ENCODE measurements at places on chromosomes 12 and 14.

DNA sequence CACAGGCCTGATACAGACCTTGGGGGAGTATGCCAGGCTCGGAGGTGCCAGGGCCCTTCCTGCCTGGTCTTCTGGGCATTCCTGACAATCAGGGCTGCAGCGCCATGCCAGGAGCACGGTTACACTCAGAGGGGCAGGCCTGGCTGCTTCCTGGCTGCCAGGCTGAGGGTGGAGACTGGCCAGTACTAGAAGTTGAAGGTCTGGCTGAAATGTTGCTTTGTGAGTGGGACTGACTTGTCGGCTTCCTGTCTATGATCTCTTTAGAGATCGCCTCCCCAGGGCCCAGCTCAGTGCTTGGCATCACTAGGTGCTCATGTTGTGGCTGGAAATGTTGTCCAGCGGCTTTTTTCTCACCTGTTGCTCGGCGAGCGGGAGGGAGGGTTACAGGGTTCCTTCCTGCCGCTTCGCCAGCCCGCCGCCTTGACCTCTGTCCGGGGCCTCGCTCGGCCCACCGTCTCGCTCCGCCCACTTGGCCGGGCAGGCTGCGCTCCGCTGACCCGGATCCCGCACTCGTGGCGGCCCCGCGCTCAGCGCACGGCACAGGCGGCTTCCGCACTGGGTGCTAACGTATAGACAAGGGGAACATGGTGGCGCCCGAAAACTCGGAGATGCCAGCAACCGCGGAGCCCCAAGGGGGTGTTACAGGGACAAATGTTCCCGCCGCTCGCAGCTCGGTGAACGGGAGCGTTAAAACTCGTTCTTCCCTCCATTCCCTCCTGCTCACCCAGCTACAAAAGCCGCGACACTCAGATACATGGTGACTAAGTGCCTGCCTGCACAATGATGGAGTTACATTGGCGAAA lies 32.6 kb downstream of the PAPLN start:
- DNase-seq = peak; percentile 51

DNA sequence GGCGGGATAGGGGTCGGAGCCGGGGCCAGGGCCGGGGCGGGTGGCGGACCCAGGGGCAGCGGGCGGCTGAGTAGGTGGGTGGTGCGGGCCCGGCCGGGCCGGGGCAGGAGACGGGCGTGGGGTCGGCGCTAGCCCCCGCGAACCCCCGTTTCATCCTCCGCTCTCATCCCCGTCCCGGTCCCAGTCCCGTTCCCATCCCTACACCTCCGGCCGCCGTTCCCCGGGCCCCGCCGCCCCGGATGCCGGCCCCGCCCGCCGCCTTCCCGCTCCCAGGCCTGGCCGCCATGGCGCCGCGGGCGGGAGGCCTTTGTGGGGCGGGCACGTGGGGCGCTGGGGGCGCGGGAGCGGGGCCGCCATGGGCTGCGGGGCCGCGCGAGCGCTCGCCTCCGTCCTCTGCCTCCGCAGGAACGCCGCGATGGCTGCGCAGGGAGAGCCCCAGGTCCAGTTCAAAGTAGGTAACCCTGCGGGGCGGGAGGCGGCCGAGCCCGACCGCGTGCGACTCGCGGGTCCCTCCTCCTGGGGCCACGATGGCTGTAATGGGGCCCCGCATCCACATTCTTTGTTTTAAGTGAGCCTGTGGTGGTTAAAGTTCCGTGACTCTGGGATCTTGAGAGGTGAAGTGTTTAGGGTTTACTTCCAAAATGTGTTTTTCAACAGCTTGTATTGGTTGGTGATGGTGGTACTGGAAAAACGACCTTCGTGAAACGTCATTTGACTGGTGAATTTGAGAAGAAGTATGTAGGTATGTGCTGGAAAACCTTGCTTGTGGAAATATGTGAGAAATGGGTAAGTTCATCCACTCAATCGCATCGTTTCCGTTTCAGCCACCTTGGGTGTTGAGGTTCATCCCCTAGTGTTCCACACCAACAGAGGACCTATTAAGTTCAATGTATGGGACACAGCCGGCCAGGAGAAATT lies 572 bp downstream of the RAN start:
- peak; percentile 28 for DNase-seq

DNA sequence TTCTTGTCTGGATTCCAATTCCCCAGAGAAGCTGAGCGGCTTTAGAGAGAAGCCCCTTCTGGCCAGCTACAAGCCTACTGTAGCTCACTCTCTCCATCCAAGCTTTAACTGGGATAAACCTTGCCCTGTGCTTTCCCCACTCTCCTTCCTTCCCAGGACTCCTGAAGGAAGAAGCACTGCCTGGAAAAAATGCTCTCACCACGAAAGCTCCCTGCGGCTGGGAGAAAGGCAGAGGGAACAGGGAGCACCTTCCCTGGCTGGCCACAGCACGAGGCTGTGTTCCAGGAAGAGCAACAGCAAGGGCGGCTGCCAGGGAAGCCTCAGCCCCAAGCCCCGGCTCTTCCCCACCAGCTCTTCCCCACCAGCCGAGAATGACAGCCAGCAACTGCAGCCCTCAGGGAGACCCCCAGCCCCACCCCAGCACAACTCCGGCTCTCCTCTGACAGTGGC lies 40.8 kb upstream of the PNMA1 start:
- DNase-seq = peak; percentile 55

DNA sequence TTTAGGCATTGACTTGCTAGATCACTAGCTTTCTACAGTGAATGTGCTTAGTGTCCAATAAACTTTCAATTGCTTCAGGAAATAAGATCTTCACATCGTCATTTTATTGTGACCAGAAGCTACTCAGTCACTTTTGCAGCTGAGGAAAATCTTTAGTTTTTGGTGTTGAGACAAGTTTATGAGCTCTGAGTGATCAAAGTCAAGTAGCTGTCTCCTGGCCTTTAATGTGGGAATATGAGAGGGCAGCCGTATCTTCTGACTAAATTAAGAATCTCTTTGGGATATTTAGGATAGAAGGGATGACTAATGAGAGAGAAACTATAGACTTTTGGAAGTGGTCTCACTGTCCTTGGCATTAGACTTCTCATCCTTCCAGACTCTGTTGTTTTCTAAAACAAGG lies 21.6 kb downstream of the MSRB3 start:
- no peak for DNase-seq

DNA sequence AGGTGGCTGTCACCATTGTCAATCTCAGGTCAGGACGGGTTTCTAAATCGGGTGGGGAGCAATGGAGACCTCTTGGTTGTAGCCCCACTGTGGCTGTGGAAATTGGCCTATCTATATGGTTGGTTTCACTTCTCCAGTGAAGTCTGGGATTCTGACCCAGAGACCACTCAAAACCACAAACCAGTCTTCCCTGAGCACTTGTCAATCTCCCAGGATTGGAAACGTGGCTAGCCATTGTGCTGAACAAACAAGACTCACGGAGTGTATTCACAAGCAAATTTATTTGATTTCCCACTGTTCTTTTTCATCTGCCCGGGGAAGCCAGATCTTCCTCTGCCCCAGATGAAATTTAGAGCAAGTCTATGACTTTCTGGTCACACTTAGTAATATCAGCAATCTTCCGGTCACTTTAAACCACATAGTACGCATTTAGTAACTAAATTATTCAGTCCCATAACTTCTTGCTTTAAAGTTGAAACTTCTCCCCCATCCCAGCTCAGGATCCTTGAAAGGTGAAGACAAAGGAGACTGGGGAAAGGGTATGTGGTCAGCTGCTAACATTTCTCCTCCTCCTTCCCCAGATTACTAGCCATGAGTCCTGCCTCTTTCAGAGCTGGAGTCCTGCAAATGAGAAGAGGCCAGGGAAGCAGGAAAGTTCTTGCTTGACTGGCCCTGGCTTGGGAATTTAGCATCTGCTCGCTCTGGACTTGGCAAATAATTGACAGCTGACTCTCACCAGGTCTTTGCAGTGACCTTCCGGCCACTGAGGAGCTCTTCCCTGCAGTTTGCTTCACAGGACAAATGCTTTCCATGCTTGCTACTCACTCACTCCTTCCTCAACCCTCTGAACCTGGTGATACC lies 123.2 kb upstream of the MAX start:
- no peak for DNase-seq

DNA sequence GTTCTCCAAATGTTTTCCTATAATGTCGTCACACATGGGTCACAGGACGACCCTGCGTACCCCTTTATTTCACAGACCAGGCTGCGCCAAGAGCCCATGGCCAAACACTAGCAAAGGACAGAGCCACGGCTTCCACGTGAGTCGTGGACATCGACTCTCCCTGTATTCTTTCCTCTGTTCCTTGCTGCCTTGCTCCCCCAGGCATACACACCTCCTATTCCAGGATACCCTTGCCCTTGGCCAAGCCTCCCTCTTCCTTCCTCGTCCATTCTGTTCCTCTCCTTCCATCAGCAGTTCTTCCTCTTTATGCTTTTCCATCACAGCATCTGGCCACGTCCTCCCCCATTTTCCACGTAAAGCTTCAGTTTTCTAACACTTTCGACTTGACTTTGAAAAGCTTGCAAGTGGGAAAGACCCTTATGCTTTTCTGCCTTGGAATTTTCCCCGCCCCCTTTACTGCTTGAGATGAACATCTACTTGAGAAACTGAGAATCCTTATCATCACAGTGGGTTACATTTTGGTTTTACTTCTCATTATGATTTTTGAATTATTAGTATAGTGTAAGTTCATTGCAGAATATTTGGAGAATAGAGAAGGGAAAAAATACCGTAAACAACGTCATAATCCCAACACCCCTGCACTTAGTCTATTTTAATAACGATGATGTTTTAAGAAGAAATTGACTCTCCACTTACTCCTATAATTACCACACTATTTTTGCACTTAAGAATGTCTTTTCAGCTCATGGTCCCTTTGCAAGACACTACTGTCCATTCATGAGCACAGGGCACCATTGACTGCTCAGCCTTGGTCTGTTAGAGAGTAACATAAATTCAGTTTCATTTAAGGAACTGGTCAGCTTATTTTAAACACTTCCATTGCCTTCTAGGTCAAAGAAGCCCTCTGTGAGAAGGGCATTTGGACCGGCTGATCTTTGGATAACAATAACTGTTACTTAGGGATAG lies 15.8 kb upstream of the NINJ2 start:
- no peak for DNase-seq

DNA sequence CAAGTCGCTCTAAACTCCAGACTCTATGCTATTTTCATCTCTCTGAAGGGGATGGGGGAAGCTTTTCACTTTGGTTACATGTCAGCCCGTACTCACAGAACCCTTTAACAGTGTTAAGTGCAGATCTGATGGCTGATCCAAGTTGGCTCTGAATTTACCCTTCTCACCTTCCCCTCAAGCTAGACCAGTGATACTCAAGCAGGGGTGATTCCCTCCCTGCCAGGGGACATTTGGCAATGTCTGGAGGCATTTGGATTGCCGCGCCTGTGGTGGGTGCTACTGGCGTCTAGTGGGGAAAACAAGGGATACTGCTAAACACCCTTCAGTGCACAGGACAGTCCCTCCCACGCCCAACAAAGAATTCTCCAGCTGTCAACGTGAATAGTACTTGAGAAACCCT lies 6.0 kb upstream of the TEX52 start:
- no peak for DNase-seq

- DNase-seq = no peak
Observed at GRCh38 chr12:54159140-54159539, 29.6 kb downstream of the SMUG1 start.

- peak; percentile 65 for DNase-seq
Observed at GRCh38 chr14:100383727-100384158, 60.6 kb downstream of the SLC25A47 start.

DNA sequence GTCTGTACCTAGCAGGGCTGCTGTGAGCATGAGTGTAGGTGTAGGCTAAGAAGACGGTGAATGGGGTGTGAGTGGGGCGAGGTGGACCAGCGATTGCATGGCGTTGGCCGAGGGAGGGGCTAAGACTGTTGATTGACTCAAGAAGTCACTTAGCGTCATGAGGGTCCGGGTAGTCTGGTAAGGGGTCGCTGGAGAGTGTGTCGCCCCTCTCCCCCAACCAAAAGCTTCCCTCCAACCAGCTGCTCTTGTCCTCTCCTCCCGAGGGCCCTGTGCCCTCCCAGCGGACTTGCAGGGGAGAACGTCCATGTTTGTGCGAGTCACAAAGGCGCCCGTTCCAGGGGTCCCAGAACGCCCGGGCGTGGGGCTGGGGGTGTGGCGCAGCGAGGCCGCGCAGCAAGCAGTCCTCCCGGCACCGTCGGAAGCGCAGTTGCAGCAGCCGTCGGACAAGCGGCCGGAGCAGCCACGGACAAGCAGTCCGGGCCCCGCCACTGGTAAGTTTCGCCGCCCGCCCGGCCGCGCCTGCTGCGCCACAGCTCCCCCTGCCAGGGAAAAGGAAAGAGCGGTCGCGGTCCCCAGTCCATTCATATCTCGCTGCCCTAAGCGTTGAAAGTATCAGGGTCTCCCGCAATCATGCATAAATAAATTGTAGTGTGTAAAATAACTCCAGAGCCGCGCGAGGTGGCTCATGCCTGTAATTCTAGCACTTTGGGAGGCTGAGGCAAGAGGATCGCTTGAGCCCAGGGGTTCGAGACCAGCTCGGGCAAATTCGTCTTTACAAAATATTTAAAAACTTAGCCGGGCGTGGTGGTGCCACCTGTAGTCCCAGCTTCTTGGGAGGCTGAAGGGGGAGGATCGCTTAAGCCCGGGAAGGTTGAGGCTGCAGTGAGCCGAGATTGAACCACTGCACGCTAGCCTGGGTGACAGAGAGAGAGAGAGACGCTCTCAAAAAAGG lies at the start of gene CCDC63:
TSS of gene CCDC63 (plus strand) at position 373 of the 952 bp plus-strand sequence. CDS start 5,968 bp downstream, outside the sequence.
- peak; percentile 32 for DNase-seq

DNA sequence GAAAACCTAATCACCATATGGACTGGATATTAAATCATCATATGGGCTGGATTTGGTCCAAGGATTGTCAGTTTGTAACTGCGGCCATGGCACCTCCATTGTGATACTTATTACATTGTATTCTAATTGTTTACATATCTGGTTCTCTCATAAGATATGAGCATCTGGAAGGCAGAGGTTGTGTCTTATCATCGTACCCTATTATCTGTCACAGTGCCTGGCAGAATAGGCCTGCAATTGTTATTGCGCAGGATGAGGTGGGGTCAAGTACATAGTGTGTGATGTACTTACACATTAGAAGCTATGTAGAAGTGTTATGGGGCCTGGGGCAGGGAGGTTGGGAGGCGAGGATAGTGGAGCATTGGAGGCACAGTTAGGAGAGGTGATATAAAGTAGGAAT lies 4.7 kb downstream of the IFT43 start:
- DNase-seq = no peak

- peak; percentile 95 for DNase-seq
Observed at GRCh38 chr12:12804432-12804886, 8.7 kb upstream of the DDX47 start.

DNA sequence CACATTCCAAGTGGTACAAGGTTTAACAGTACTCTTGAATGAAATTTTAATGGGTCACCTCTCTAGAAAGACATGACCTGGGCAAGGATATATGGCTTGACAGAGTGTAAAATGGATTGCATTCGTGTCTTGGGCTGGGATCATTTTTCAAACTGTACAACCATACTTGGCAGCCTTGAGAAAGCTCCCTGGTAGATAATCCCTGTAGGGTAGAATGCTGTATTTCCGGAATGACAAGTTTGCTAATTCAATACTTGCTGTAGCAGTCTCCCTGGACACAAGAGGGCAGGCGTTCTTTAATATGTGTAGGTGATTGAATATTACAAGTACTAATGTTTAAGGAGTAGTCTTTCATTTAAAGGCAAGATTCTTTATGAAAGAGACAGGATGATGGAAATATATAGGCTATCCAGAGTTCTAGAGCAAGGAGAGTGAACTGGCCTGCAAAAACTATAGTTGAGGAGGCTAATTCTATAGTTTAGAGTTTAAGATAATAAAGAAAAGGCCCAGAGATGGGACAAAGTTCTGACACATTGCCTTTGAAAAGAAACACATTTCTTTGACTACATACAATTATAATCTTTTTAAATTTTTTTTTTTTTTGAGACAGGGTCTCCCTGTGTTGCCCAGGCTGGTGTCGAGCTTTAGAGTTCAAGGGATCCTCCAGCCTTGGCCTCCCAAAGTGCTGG lies 53.4 kb downstream of the PLBD1 start:
- DNase-seq = peak; percentile 50

- DNase-seq = no peak
Observed at GRCh38 chr12:47077206-47078085, 2.0 kb upstream of the PCED1B start.

All from cardiac fibroblast (primary cell).